Fibroblast of upper back skin (primary cell): ENCODE measurements at places on chromosomes 3 and 15.

DNA sequence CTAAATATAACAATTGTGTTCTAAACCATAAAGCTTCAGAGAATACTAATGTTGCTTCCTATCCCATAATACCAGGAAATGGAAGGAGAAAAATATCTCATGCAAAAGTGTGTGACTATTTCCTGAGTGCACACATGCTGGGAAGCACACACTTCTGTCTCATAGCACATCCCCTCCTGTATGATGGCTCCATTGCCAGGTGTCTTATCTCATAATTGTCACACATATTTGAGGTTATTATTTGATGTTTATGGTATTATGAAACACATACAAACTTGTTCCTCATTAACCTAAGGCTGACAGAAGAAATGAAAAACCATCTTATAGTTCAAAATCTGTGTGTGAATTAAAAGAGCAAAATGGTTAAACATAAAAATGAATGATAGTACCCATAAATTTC lies 65.4 kb downstream of the SERP1 start:
- no peak for DNase-seq

DNA sequence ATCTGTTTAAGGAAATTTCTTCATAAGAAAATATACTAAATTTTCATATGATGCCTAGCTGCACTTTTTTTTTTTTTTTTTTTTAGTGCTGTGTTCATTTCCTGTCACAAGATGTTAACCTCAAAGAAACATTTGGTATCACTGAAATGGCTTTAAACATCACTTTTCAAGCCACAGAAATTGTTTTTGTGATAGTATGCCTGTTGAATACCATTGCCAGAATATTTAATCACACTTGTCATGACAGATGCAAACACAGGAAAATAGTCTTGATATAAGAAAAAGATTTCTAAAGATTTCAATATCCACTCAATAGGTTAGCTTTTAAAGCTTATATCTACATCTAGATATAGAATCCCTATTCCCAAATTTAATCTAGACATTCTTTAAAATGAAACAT lies 608.5 kb upstream of the AGTR1 start:
- DNase-seq, result peak; percentile 36

DNA sequence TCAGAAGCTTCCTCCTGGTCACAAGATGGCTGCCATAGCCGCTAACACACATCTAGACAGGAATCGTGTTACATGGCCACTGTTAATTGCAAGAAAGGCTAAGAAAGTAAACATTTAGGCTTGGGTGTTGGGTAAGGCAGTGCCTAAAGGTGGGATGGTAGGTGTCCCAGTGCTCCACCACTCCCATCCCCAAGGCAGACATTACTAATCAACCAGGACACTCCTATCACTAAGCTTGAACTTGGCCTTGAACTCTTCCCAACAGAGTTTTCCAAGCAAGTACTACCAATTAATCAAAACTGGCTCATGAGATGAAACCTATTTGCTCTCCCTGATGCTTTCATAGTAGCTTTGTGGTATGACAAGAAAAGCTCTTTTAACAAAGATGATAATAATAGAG lies 37.9 kb upstream of the C3orf80 start:
- no peak for DNase-seq

DNA sequence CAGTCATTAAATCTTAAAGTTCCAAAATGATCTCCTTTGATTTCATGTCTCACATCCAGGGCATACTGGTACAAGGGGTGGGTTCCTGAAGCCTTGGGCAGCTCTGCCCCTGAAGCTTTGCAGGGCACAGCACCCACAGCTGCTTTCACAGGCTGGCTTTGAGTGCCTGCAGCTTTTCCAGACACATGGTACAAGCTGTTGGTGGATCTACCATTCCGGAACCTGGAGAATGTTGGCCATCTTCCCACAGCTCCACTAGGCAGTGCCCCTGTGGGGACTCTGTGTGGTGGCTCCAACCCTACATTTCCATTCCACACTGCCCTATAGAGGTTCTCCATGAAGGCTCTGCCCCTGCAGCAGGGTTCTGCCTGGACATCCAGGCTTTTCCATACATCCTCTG lies 211.1 kb upstream of the THBS1 start:
- DNase-seq, result no peak

- peak; percentile 100 for DNase-seq
Measured at GRCh38 chr3:159765030-159765859, 223.4 kb upstream of the IL12A start.

GRCh38 chr3:14224895-14225294 lies 46.3 kb downstream of the LSM3 start:
- DNase-seq, result peak; percentile 53

DNA sequence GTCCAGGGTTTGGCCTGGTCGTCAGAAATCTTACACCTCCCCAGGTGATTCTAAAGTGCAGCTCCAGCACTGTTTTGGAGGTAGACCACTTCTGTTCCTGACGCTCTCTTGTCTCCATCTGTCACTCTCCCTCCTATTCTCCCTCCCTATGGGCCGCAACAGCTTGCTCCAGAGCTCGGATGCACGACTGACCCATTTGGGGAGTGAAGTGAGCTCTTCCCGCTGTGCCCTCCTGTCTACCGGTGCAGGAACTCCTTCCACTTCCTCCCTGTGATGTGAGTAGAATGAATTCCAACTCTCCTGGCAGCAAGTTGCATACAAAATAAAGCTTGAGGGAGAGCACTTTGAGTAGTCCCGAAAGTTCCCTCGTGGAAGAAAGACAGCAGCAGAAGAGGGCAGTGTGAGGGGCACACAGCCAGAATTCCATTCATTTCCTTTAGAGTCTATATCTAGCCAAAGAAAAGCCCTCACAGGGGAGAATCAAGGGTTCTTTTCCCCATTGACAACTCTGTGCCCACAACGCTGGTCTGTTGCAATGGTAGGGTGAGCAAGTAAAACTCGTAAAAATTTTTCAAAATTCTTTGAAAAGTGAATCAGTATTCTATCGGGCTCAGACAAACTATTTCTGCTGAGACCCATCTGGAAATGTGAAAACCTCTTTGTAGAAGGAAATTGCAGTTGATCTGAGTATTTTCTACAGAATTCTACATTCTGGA lies 39.9 kb upstream of the BDH1 start:
- no peak for DNase-seq

DNA sequence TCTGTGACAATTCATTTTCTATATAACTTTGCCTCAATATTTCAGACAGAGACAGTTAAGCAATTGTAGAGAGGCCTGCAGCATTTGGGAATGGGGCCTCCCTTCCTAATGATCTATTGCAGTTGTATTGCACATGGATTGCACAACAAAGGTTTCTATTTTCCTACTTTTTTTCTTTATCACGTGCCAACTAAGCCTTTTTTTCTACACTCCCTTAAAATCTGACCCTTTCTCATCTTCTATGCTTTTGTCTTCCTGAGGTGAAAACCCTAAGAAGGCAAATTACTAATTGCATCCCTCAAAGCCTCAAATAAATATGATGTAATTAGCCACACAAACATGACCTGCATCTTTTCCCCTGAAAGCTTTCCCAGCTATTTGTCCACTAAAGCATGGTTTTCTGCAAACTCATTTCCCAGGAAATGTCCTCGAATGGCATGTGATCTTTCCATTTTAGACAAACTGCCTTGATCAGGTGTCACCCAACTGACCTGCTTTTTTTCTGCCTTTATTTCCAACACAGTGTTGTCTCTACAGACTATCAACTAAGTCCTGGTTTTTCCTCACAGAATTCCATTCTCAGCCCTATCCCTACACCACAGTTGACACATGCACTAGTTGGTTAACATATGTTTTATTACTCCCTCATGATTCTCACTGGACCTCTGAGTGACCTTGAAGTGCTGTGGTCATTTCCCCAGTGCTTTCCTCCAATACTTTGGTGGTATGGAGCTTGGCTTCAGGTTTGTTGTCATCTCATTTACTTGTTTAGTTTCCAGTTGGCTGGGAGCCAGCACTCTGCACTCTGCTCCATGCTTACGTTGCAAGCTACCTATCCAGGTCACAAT lies 31.9 kb upstream of the TSC22D2 start:
- peak; percentile 81 for DNase-seq

- DNase-seq, result no peak
Measured at GRCh38 chr3:53155760-53156159, 5.2 kb upstream of the PRKCD start.

DNA sequence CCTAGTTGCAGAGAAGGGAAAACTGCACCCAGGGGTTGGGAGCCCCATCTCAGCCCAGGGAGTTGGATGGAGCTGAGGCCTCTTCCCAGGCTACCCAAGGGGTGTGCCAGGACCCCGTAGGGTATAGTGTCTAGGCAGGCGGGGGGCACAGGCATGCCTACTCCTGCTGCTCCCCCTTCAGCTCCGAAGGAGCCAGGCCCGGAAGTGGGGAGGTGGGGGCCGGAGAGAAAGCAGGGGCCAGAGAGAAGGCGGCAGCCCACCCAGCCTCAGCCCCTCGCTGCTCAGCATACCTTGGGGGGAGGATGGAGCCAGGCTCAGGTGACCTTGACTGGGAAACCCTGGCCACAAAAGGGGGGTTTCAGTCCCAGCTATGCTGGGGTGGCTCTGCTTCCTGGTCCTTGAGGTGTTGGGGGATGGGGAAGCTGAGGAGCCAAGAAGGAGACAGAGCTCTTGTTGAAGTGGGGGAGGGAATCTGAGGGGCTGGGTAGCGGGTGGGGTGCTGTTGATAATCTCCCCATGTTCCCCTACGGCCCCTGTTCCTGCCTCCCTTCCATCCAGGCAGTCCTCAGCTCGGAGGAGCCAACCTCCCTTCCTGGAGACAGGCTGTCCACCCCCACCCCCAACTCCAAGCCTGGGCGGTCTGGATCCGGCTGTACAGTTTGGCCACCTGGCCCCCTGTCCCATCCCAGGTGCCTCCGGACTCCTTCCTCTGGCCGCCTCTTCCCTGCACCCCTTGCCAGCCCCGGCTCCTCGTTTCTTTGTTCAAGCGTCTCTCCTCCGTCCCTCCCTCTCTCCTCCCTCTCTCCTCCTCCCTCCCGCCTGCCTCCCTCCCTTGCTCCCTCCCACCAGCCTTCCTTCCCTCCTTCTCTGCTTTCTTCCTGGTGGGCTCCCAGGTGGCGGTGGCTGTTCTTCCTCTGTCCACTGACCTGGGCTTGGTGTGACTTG lies 1.7 kb downstream of the SEMA3F start:
- peak; percentile 38 for DNase-seq

DNA sequence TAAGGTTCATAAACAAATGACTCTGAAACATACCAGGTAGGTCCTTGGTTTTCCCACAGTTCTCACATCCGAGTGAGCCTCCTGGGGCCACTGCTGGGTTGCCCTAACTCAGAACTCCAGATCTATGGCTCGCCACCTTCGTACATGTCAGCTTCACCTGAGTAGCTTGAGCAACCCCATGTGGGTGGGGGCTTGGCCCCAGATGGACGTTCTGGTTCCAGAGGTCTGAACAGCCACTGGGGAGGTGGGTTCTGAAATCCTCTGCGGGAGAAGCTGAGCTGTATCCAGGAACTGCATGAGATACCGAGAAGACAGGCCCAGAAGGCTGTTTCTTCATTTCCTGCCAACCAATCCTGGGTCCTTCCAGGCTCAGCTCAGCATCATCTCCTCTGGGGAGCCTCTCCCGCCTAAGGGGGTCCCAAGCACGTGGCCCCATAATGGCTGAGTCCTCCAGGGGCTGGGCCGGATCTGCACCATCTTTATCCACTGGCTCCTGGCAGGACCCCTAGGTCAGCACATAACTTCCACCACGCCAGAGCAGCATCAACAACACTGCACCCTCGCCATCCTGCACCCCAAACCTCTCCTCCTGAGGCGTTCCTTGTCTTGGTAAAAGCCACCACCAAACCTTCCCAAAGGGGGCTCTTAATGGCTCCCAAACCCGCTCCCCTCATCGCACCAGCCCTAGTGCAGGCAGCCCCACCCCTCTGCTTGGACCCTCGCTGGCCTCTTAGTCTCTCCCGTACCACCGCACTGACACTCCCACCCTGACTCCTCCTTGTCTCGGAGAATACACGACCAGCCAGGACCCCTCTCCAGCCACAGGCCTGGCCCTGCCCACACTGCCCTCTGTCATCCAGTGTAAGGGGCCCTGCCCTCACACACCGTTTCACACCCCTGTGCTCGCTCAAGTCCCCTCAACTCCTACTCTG lies 39.8 kb downstream of the PCSK6 start:
- DNase-seq, result no peak

GRCh38 chr15:41990691-41991090 lies 18.3 kb upstream of the EHD4 start:
- no peak for DNase-seq

DNA sequence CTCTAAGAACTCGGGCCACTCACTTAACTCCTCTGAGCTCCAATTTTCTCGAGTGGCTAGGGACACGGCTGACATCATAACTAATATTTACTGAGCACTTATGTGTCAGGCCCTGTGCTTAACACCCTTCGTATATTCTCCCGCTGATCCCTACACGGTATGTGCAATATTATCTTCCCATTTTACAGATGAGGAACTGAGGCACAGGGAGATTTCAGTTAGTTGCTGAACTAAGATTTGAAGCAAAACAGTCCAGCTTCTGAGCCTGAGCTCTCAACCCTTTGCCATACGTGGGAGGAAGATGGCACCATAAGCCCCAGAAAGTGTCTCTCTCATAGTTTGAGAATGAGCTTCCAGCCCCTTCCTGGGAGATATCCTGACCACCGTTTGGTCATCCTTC lies 19.6 kb downstream of the FAH start:
- DNase-seq, result no peak

- peak; percentile 60 for DNase-seq
Measured at GRCh38 chr15:89114990-89115389, 26.7 kb downstream of the ABHD2 start.

DNA sequence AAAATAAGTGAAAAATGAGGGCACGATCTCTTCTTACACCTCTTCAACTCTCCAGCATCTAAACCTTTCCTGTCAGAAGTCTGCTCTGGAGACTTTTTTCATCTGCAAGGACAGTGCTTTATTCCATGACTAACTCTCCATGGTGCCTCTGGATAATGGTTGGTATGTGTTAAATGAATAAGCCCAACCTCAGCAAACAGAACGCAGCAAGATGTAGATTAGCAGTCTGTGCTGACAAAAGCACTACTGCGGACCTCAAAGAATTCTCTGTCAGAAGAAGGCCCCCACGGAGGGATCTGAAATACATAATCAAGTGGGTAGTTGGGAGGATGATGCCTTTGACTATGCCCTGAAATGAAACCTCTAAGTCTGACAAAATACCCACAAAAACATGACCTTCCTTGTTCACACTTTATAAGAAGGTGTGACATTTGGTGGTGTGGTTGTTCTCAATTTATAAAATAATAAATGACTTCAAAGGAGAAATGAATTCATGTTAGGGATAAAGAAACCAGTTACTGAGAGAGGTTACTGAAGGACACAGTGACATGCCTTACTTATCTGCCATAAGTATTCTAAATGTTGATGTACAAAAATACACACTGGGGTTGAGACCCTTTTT lies 43.2 kb upstream of the ADCY5 start:
- no peak for DNase-seq

DNA sequence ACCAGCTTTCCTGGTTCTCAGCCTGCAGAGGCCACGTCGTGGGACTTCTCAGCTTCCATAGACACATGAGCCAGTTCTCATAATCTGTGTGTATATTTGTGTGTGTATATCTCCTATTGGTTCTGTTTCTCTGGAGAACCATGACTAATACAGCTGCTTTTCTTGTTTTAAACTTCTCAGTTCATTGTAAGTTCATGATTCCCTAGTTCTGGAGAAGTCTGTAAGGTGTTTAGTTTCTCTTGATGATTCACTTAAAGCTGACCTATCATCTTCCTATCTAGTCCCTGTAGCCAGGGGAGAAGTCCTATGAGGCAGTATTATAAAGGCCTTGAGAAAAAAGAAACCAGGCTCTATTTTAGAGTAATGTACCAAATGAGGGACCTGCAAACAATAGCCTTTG lies 147.7 kb downstream of the RYR3 start:
- DNase-seq, result no peak

GRCh38 chr3:196971094-196971698 lies 2.6 kb upstream of the PIGZ start:
- DNase-seq, result no peak

GRCh38 chr3:148389916-148390315 lies 307.8 kb upstream of the AGTR1 start:
- peak; percentile 32 for DNase-seq

GRCh38 chr3:42983927-42984326 lies 4.8 kb downstream of the GASK1A start:
- DNase-seq, result no peak
